ENCODE measurements at places on chromosomes 16 and 17.
A peak's percentile ranks its signal among the peaks of the same experiment; 100 is the strongest.

- DNase-seq, result no peak
Observed at GRCh38 chr17:54418467-54418866, 482.2 kb upstream of the TOM1L1 start.

- DNase-seq, result no peak
Observed at GRCh38 chr17:7179317-7180254, at the start of gene ASGR1. ASGR1 (minus strand) TSS chr17:7179370; CDS start chr17:7178563, 807 bp downstream.

- peak; percentile 38 for DNase-seq
Observed at GRCh38 chr17:32341141-32341856, 674 bp downstream of the C17orf75 start.

GRCh38 chr17:46020023-46020761, 21.1 kb downstream of the STH start:
- peak; percentile 51 for DNase-seq

- no peak for DNase-seq
Observed at GRCh38 chr17:63665527-63666214, 34.3 kb downstream of the LIMD2 start.
